ENCODE measurements at places on chromosomes 16 and 17.

- DNase-seq, result no peak
Observed at GRCh38 chr16:22407486-22407885, 33.1 kb upstream of the CDR2 start.

GRCh38 chr16:58655215-58655596, 25.6 kb upstream of the CNOT1 start:
- DNase-seq, result no peak

DNA sequence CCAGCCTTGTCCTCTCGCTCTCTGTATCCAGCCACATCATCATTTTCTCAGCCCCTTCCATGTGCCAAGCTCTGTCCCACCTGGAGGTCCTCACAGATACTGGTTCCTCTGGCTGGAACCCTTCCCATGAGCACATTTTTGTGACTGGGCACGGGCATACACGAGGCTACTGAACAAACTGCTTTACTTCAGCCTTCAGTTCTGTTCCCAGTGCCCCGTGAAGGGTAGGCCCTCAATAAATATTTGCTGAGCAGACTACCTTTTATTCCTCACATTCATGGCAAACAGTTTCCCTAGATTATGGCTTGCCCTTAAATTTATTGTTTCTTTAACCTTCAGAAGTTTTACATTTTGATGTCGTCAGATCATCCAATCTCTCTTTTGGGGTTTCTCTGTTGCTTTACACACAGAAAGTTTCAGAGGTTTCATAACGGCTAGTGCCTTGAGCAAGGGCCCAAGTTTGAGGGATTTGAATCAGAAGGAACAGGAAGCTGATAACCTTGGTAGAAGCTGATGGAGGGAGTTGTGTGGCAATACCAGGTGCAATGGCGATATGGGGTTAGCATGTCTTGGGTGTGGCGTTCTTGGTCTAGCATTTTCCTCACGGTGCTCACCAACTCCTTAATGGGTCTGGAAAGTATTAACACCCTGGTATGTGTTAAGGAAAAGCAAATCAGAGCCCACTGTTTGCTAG, 27.8 kb downstream of the TMEM92 start:
- no peak for DNase-seq

- DNase-seq, result no peak
Observed at GRCh38 chr16:56013962-56014552, 138.9 kb upstream of the CES5A start.

DNA sequence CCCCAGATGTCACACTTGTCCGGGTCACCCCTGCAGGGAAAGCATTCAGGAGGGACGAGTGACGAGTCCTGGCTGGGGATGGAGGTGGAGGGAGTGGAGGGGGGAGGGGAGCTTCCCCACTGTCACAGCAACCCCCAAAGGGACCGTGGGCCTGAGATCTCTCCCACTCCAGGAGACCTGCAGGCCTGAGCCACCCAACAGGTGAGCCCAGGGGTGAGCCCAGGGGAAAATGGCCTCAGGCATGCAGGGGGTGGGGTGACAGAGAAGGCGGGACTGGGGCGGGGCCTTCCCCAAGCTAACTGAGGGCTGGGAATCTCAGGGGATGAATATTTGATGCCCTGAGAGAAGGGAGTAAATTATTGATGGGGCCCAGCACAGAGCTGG, 2.4 kb downstream of the USH1G start:
- no peak for DNase-seq

GRCh38 chr17:38611070-38611786, 5.5 kb upstream of the SRCIN1 start:
- no peak for DNase-seq

DNA sequence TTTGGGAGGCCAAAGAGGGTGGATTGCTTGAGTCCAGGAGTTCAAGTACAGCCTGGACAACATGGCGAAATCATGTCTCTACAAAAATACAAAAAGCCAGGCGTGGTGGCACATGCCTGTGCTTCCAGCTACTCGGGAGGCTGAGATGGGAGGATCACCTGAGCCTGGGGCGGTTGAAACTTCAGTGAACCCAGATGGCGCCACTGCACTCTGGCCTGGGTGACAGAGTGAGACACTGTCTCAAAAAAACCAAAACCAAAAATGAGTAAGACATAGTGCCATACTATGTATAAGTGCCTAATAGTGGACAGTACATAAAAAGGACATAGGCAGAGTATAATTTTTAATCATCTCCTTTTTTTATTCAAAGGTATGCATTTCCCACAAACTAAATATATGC, 4.0 kb downstream of the CTC1 start:
- no peak for DNase-seq

- no peak for DNase-seq
Observed at GRCh38 chr17:56688151-56688550, 94.7 kb downstream of the NOG start.

- no peak for DNase-seq
Observed at GRCh38 chr17:51948128-51948527, 210.4 kb downstream of the CA10 start.

DNA sequence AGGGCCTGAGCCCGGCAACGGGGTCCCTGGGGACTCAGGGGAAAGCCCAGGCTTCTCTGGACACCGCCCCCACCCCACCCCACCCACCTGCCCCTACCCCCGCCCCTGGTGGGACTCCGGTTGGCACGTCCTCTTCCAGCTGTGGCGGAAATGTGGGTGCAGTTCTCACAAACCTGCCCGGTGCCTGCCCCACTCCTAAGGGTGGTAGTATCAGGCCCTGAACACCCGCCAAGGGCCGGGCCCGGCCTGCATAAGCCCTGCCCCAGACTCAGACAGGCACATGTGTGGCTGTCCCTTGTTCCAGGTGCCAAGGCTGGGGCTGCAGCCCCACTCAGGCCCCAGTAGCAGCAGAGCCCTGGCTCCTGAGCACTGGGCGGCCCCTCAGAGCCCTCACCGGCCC, 58.1 kb downstream of the ACTG1 start:
- no peak for DNase-seq

DNA sequence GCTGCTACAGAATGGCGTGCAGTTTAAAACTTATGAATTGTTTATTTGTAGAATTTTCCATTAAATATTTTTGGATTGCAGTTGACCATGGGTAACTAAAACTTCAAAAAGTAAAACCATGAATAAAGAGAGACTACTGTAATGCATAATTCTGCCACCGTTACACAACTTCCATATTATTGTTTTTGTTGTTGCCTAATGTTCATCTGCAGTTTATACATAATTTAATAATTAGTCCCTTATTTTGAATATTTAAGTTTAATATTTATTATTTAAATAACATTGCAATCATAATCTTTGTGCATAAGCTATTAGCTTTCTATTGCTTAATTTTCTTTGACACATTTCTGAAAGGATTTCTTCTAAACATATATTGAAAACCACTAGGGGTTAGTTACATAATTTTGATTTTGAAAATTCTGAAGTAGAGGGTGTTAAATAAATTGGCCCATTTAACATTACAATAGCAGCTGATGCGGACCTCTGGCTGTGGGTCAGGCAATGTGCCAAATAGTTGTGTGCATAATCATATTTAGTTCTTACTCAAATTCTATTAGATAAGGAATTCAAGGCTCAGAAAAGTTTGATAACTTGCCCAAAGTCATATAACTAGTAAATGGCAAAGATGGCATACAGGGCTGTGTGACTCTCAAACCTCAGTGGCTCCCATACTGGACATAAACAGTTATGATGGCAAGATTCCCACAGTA, 31.1 kb downstream of the PPM1E start:
- DNase-seq, result no peak

DNA sequence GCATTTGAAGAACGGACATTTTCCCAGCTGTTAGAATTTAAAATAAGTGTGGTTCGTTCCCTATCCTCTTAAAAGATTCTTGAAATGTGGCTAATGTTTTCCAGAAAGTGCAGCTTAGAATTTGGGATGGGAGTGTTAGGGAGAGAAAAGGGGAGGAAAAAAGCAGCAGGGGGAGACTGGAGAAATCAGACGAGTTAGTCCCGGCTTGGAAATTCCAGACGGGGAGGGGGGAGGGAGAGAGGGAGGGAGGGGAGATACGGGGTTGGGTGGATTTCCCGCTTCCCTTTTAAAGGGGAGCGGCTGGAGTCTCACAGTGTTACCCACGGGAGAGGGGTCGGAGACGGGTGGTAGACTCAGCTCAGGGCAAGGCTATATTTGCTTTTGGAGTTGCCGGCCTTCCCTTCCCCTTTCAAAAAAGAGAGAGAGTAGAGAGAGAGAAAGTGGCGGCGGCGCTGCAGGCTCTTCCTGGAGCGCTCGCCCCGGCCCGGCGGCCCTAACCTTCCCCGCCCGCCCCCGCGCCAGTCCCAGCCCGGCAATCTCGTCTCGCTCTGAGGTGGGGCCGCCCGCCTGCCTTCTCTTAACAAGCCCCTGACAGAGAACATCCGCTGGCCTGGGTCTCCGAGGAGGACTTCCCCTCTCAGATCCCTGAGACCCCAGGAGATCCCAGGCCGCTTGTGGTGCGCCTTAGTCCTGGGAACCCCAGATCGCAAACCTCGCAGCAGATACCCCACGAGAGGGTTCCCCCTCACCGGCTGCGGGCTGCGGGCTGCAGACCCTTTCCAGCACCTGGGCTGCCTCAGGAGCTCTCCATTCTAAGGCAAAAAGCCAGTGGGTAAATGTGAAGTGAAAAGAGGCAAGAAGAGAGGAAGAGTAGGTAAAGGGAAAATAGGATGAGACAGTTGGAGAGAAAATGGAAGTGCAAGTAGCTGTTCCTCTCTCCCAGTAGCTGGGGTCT, 6.6 kb downstream of the IGF2BP1 start:
- no peak for DNase-seq

All from stimulated activated CD4-positive, alpha-beta T cell treated with anti-CD3 and anti-CD28 coated beads, TNF-alpha, amount 100 ng/mL, for 4 hours (primary cell).